Nephron progenitor cell (in vitro differentiated cells): ENCODE measurements at places on chromosomes 11 and 22.
A peak's percentile ranks its signal among the peaks of the same experiment; 100 is the strongest.

- DNase-seq, result no peak
These were observed 47.1 kb upstream of the SYT13 start for GRCh38 chr11:45333001-45333971.

DNA sequence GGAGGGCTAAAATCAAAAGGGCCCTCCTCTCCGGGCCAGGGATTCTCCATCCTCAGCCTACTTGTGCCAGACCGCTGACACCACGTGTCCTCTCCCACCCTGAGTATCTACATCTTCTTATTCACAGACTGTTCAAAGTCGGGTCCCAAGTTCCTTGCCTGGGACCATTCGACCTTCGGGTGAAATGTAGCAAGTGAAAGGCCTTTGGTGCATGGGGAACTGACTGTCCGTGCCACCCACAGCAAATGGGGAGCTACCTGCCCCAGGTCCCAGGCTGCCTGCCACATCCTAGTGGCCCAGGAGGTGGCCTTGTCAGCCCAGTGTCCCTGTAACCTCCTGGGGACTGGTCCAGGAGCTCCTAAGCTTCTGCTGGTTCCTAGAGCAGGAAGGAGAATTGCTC lies 67.3 kb downstream of the RTL6 start:
- DNase-seq, result no peak

DNA sequence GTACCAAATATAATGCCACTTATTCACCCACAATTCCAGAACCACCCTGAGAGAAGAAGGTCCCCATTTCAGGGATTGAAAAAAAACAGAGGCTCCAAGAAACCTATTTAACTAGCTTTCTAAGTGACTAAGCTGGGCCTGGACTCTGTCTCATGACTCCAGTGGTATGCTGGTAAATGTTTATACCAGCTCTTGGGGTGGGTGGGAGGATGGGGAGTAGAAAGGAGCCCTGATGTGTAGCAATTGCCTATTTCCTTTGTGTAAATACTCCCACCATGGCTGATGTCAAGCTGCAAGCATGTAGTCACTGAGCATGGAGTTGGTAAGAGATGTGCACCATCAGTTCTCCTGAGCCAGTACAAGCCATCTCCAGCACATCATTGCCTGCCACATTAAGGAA lies 2.8 kb downstream of the PRG3 start:
- DNase-seq, result no peak

GRCh38 chr22:44309137-44309536 lies 3.6 kb downstream of the SHISAL1 start:
- no peak for DNase-seq

DNA sequence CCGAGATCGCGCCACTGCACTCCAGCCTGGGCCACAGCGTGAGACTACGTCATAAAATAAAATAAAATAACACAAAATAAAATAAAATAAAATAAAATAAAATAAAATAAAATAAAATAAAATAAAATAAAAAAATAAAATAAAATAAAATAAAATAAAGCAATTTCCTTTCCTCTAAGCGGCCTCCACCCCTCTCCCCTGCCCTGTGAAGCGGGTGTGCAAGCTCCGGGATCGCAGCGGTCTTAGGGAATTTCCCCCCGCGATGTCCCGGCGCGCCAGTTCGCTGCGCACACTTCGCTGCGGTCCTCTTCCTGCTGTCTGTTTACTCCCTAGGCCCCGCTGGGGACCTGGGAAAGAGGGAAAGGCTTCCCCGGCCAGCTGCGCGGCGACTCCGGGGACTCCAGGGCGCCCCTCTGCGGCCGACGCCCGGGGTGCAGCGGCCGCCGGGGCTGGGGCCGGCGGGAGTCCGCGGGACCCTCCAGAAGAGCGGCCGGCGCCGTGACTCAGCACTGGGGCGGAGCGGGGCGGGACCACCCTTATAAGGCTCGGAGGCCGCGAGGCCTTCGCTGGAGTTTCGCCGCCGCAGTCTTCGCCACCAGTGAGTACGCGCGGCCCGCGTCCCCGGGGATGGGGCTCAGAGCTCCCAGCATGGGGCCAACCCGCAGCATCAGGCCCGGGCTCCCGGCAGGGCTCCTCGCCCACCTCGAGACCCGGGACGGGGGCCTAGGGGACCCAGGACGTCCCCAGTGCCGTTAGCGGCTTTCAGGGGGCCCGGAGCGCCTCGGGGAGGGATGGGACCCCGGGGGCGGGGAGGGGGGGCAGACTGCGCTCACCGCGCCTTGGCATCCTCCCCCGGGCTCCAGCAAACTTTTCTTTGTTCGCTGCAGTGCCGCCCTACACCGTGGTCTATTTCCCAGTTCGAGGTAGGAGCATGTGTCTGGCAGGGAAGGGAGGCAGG lies at the start of gene GSTP1:
GSTP1 (plus strand) TSS at position 566 of the 958 bp plus-strand sequence; CDS start at position 598, 32 bp downstream.
- DNase-seq, result peak; percentile 93

- no peak for DNase-seq
These were observed 82.6 kb downstream of the CACNA1I start for GRCh38 chr22:39652990-39653786.

GRCh38 chr11:87394924-87395323 lies 357.2 kb downstream of the TMEM135 start:
- DNase-seq, result no peak

DNA sequence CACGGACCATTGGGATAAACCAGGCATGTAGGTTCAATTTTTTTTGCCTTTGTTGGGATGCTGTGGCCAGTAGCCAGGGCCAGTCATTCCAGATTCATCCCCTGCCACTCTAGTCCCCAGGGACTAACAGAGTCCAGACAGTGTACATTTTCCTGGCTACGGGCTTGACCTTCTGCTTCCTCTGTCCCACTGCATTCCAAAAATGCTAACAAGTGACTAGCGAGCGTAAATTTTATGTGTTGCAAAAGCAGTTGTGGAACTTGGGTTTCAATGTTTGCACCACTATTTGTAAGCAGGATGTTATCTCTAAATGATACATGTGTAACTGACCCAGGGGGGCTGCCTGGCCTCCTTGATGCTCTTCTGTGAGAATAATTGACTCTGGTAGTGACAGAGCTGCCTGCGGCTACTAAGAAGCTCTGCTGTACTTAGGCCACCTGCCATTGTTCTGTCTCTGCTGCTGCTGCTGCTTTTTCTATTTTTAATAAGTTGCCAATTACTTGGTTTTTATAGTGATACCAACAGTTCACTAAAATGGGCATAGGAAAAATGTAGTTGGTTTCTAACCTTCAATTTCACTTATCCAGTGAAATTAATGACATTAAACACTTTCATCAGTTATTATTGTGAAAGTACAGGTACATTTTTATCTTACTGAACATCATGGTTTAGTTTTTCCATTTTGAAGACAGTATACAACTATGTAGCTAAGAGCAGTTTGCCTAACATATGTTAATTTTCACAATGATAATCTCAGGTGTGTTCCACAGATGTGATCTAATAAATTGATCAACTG lies 26.8 kb downstream of the TNRC6B start:
- peak; percentile 21 for DNase-seq

- DNase-seq, result peak; percentile 23
These were observed 2.0 kb upstream of the KRTAP5-10 start for GRCh38 chr11:71563406-71563805.

GRCh38 chr22:30315962-30316576 lies 10.7 kb downstream of the TBC1D10A start:
- no peak for DNase-seq

DNA sequence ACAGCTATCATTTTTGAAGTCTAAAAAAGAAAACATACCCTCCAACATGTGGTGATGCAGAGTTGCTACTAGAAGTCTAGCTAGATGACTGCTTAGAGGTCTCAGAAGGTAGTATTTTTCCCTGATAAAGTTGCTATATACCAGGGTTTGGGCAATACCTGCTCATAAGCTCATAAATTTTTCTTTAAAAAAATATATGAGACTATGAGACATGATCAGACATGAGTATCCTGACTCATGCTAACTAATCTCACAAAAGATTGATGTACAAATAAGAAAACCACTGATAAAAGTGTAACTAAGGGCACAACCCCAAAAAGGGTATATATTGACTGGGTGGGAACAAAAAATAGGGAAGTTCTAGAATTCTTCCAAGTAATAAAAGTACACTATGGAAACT lies 740.9 kb downstream of the METTL15 start:
- DNase-seq, result no peak

DNA sequence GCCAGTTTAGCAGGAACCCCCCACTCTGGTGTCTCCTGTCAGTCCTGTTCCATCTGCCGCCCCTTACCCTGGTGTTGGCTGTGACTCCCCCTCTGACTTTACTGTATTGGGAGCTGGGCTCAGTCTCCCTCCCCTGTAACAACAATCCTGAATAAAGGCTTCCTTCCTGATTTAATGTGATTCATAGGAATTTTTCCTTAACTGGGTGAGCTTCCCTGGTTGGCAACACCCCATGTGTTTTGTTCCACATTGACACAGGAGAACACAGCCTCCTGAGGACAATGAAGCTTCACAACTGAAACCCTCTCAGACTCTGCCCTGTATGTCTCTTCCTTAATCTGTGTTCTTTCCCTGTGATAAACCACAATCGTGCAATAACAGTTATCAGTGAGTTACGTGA lies 8.4 kb downstream of the APOL4 start:
- DNase-seq, result no peak

GRCh38 chr11:3855808-3856491 lies 486 bp downstream of the STIM1 start:
- peak; percentile 55 for DNase-seq

- no peak for DNase-seq
These were observed 8.0 kb downstream of the VSTM5 start for GRCh38 chr11:93842461-93842860.

- no peak for DNase-seq
These were observed 136.2 kb downstream of the ELP4 start for GRCh38 chr11:31645747-31646146.

DNA sequence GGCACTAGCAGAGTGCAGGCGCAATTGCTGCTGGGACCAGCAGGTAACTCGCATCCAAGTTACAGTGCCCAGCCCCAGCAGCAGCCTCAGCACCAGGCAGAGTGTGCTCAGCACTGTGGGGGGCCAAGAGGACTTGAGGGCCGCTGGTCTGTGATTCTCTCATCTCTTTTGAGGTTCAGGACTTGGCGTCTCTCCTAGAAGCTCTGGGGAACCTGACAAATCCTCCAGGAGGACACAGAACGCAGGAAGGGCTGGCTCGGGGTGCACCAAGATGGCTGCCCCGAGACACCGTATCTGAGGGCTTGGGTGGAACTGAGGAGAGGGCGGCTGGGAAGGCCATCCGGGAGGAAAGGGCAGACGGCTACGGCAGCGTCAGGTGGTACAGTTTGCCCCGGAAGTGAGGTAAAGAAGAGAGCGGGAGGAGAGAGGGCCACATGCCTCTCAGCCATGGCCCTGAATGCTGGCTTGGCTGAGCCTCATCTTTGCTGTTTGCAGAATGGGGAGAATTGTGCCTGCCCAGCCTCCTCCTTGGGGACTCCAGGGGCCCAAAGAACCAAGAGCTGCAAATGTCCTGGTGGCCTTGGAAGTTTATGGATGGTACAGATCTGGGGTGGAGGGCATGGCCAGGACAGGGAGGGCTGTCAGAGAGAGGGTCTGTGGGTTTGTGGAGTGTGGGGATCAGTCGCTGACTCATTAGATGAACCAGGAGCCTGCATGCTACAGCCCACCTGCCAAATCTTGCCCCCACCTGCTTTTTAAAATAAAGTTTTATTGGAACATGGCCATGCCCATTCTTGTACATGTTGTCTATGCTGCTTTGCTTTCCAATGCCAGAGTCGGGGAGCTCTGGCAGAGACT lies 78.0 kb downstream of the MYEOV start:
- DNase-seq, result no peak

- DNase-seq, result no peak
These were observed 22.9 kb upstream of the FGF3 start for GRCh38 chr11:69841859-69842698.

DNA sequence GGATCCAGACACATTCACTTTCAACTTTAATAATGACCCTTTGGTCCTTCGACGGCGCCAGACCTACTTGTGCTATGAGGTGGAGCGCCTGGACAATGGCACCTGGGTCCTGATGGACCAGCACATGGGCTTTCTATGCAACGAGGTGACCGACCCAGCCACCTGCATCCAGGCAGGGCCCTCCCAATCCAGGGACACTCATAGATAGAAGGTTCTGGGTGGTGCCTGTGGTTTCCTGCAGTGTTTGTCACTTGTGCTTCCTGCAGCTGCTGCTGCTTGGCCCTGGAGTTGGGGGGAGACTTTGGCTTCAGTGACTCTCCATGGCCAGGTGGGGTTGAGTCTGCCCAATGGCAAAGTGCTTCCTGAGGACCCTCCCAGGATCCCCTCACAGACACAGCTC lies 7.3 kb downstream of the APOBEC3B start:
- DNase-seq, result no peak

GRCh38 chr11:111107501-111107900 lies 138.0 kb upstream of the POU2AF2 start:
- DNase-seq, result no peak

DNA sequence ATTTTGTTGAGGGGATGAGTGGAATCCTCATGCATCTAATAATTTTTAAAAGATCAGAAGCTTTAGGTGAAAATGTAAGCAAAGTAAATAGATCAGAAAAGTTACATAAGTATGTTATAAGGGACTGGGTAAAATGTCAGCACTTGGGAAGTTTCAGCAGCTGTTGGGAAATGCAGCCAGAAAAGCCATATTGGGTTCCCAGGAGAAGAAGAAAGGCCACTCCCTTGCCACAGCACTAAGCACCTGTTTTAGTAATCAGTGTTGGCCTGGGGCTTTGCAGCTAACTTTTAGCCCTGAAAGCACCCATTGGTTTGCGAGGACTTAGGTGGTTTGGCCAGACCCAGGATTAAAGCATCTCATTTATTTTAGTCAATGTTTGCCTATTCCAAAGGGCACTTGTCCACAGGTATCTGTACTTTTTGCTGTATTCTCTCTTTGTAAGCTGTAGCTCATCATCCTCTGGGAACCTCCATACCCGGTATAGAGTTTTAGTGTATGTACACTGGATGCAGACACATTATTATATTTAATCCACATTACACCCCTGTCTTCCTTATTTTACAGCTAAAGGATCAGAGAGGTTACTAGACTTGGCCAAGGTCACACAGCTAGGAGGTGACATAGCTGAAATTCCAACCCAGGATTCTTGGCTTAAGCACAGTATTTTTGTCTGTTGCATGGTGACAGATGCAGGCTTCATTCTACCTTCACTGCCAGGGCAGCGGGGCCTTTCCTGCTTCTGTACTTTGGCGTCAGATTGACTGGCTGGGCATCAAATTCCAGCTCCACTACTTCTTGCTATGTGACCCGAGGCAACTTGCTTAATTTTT lies 127.7 kb upstream of the SESN3 start:
- no peak for DNase-seq
